GM04503 (cell line): ENCODE measurements at places on chromosomes 13 and 19.
A peak's percentile ranks its signal among the peaks of the same experiment; 100 is the strongest.

- DNase-seq: no peak
Observed at GRCh38 chr19:3236272-3236671, 11.8 kb downstream of the CELF5 start.

- DNase-seq: no peak
Observed at GRCh38 chr13:101703838-101704237, 251.4 kb downstream of the ITGBL1 start.

DNA sequence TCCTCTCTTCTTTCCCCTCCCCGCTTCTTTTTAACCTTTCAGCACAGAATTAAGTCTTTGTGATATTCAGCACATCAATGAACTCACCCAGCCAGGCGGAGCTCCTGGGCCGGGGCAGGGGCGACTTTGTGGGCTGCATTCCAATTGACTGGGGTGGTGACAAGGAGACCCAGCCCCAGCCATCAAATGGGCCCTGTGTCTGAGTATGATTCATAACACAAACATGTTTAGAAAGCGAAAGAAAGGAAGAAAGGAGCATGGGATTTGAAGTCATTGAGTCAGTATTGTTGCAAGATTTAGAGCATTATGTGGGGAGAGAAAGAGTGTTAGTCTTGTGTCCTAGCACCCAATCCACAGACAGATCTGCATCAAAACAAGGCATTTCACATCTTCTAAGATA is 185.3 kb downstream of the LHFPL6 start:
- DNase-seq: peak; percentile 21

DNA sequence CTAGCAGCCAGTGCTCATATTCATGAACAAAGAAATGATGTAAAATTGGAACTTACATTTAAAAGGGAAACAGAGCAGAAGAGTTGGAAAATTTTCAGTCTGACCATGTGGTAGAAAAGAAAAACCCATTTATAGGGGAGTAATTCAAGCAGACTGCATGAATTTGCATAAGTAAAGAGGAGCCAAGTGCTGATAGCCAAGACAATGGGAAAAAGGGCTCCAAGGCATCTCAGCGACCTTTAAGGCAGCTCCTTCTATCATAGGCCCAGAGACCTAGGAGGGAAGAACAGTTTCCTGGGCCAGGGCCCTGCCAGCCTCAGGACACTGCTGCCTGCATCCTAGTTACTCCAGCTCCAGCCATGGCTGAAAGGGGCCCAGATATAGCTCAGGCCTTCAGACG is 7.5 kb downstream of the DNAJC3 start:
- no peak for DNase-seq

DNA sequence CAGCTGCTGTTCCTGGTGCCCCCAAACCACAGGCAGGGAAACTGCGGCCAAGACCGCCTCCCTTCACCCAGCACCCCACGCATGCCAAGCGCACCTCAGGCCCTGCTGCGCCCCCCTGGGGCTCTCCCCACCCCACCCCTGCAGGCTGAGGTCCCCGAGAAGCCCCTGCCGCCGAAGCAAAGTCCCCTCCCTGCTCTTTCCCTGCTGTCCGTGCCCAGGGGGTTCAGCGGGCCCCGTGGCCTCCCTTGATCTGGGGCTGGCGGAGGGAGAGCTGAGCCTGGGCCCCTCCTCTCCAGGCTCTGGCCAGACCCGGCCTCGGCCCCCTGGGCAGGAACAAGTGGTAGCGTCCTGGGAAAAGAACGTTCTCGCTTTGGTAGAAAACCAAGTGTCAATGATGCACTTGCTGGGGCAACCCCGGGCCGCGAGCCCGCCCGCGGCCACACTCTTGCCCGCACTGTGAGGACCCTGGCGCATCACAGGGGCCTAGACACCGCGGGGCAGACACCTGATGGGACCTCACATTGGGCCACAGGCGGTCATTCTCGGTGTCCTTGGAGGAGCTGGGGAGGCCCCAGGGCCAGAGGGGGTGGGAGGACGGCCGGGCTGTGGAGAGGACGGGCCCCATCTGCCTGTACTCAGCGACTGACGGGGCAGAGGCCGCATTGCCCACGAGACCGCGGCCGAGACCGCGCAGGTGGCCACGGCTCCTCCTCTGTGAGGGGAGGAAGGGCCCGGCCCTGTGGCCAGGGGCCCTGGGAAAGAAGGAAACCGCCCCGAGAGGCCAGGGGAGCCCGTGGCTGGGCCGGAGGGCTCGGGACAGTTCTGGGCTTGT is 29.0 kb downstream of the GPX4 start:
- DNase-seq: no peak

DNA sequence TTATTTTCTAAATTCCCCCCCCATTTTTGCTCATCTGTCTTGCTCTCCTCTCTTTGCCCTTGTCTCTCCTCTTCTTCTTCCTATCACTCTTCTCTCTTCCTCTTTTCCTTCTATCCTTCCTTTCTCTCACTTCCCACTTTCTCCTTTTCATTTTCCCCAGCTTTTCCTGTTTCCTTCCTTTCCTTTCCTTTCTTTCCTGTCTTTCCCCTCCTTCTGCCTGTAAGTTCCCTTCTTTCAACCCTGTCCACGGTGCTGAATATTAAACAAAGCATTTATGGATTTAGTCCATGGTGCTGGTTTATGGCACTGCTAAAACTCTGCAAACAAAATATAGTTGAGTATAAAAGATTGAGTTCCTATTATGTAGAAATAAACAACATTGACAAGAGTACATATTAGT is 27.6 kb downstream of the SCEL start:
- no peak for DNase-seq
